ENCODE measurements at places on chromosomes 6 and 20.

DNA sequence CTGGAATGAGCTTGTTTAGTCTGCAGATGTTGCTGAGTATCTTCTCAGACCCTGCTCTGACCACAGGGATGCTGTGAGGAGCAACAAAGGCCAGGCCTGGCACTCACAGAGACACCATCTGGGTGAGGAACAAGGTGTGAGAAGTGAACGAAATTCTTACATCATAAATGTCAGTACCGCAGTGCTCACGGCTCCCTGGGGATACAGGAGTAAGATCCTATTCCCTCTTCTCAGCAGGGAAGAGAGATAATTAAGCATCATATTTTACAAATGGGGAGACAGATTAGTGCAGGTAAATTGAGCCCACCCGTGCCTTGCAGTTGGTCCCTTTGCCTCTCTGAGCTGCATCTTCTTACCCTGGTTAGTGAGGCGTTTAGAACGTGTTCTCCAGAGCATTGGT is 106.2 kb downstream of the DTD1 start:
- DNase-seq = no peak

- DNase-seq = no peak
Measured at GRCh38 chr6:131225127-131225526, 89.9 kb downstream of the AKAP7 start.

- DNase-seq = no peak
Measured at GRCh38 chr6:130050230-130050629, 31.8 kb downstream of the L3MBTL3 start.

- no peak for DNase-seq
Measured at GRCh38 chr6:123768921-123769320, 34.7 kb upstream of the NKAIN2 start.

DNA sequence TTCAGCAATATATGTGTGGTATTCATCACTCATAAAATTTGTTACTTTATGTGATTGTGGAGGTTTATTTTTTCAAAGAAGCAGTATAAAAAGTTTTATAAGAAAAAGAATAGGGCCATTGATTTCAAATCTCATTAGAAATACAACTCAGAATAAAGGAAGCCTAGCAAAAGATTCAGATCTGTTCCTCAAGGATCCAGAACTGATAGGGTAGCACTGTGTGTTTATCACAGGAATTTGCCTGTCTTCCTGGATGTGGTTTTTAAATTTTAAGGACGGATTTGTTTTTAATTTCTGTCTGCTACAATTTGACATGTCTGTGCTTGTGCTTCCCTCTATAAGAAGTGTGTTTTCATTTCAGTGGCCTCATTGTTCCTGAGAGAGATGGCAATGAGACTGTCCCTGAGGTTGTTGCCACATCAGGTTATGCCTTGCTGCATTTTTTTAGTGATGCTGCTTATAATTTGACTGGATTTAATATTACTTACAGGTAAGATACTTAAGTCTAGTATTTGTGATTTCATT is 74.6 kb downstream of the ATRN start:
- DNase-seq = no peak

- DNase-seq = no peak
Measured at GRCh38 chr6:163408352-163408991, 6.0 kb upstream of the QKI start.

GRCh38 chr20:25859649-25860530 is 163.2 kb upstream of the ZNF337 start:
- no peak for DNase-seq

GRCh38 chr20:39631557-39631956 is 669.4 kb downstream of the DHX35 start:
- no peak for DNase-seq

DNA sequence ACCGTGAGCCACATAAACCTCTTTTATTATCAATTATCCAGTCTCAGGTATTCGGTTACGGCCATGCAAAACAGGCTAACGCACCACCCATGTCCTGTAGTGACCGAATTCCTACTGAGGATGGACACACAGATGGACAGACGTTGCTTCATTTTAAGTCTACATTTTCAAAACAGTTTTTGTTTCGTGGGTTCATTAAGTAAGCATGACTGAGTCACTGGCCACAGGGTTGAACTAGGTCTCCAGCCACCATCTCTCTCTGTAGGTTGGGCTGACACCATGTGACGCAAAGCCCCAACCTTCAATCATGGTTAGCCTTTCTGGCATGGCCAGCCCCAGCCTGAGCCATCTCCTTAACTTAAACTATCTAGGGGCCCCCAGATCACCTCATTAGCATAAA is 110.0 kb upstream of the SLC22A23 start:
- no peak for DNase-seq

- DNase-seq = no peak
Measured at GRCh38 chr6:56848105-56848504, 106.8 kb upstream of the BEND6 start.

GRCh38 chr6:20688710-20689500 is 154.6 kb downstream of the CDKAL1 start:
- no peak for DNase-seq

DNA sequence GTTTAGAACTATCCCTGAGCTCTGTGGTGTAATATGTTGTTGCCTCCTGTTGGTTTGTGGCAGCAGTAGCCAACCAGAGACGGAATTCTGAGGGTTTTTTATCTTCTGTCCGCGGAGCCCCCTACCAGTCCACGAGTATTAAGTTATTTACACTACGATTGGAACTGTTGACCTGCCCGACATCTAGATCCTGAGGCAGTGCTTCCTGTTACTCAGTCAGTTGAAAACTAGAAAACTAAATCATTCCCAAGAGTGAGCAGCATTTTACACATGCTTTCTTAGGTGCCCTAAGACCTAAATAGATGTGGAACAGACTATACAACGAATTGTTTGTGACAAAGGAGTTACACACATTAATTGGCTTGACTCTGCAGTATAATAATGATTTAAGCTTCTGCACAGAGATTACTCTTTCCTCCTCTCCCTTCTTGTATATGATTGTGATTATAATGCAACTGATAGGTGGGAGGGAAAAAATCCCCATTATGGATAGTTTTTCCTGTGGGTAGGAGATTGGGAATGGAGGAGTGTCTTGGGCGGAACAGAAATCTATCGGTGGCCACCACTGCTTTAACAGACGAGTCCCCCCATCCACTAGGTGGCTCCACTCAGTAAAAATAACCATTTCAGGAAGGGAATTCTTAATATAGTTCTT is 1.7 kb downstream of the LOC128125822 start:
- DNase-seq = peak; percentile 79

DNA sequence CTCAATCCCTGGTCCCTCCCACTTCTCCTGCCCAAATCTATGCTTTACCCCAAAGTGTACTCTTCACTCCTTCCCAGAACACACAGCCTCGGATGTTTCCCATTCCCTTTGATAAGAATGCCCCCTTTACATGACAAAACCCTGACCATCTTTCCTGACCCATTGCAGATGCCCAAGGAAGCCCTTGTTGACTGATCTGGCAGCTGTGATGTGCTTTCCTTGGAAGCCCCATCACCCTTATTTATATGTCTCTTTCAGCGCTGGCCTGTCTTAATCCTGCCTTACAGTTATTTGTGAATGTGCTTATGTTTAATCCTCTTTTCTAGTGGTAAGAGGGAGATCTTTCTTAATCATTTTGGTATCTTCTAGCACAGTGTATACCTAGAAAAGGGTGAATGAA is 523.1 kb downstream of the CD83 start:
- DNase-seq = no peak

DNA sequence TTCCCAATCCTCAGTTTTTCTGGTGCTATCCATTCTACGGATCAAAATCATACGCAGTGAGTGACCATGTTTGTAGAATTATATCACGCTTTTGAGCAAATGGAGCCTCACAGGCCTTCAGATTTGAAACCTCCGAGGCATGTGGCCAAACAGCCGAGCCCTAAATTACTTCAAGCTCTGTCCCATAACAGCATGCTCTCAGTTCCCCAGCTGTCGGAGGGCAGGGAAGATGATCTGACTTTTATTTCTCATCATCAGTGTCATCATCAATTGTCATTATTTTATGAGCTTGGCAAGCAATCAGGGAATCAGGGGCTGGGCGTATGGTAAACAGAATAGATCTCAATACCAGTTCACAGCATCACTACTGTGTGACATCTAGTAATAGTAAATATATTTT is 73.2 kb downstream of the PSMG4 start:
- no peak for DNase-seq

DNA sequence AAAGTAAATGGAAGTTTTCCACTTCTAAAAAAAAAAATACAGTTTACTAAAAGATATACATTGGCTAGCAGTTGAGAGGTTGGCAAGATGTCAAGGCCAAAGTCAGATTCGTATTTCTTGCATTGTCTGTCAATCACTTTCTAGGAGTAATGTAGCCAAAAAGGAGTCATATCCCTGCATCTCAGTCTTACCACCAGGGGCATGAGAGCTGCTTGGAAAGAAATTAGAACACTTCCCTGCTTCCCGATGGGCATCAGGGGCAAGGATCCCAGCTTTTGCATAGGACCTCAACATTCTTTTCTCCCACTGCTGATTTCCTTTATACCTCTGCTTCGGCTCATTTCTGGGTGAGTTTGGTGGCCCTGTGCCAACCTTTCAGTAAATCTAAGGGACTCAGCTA is 581.0 kb upstream of the MAP3K7 start:
- DNase-seq = no peak

DNA sequence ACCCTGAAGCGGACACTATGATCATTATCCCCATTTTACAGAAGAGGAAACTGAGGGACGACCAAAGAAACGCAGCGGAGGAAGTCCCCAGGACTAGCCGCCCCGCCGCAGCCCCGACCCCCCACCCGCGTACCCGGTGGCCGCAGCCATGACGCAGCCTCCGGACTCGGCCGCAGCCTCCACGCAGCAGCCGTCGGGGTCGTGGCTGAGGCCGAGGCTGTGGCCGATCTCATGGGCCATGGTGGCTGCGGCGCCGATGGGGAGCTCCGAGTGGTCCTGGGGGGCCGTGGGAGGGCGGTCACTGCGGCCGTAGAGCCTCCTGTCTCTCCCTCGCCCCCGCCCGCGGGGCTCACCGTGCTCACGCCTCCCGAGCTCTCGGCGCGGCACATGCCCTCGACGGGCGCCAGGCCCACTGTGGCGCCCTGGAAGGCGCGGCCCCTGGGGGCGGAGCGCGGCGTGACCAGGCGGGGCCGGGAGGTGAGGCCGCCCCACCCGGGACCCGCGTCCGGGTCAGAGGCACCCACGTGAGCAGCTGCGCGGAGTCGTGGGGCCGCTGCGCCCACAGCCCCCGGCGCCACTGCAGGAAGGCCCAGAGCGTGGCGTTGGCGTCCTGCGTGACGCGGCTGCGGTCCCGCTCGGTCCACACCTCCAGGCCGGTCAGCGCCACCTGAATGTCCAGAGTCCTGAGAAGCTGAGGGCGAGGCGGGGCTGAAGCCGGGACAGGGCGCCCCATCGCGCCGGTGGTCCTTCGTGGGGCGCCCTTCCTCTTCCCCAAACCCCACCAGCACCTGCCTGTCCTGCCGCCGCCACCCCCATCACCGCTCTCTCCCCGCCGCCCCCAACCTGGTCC is 8.4 kb downstream of the ADAM33 start:
- no peak for DNase-seq

All from hematopoietic multipotent progenitor cell treated with erythropoietin and hydrocortisone succinate and interleukin-3 and kit ligand, for 15 days (in vitro differentiated cells).